Stimulated activated CD4-positive, alpha-beta T cell treated with anti-CD3 and anti-CD28 coated beads, Interleukin-15, amount 100 ng/mL, for 1 hour (primary cell): ENCODE measurements at places on chromosomes 1 and 21.

GRCh38 chr1:61379693-61380092 lies 297.3 kb downstream of the NFIA start:
- no peak for DNase-seq

- DNase-seq, result no peak
These were observed 67.7 kb upstream of the WNT4 start for GRCh38 chr1:22210636-22211035.

- no peak for DNase-seq
These were observed 320 bp downstream of the C1orf174 start for GRCh38 chr1:3899754-3900149.

DNA sequence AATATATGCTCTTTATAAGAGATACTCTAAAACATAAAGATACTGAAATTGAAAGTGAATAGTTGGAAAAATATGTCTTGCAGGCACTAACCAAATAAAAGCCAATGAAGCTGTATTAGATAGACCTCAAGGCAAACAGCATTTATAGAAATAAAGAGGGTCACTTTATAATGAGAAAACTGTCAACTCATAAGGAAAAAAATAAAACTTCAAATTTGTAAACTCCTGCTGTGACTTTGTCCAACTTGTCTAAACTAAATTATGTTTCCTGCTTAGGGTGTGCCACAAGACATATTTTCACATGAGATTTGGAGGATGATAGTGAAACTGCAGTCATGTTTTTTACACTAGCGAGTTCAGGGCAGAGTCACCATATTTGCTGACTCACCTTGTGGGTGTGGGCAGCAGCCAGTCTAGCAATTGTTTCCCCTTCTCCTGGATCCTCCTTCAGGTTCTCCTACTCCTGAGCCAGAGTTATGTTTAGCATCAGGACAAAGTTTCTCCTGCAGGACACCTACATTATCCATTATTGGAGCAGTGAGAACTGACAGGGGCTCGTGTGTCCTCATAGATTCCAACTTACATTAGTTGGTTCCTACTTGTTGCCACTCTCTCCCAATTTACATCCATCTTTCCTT lies 43.8 kb downstream of the CD53 start:
- DNase-seq, result no peak

DNA sequence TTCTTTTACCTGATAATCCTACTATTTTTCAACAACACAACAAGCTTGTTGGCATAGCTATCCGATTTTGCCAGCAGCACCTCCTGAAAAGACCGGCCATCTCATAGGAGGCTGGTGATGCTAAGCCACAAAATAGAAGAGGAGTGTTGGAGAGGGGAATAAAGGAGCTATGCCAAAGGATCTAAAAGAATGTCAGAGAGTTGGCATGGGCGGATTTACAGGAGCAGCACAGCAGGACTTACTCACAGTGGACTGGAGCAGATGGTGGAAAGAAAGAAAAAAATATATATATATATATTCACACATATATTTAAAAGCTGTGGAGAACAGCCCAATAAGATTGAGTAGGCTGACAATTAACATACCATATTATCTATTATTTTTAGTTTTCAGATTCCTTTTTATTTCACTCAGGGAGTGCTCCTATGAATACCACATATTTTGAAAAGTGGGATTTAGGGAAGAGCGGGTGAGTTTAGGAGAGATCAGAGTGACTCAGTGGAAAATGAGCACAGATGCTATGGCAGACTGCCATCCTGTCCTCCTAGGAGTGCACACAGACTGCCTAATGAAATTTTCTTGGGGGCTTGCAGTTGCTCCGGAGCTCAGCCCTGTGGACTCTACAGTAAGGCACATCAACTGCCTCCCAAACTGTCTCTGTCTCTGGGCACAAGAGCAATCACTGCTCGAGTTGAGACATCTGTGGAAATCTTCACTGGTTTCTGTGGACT lies 394.4 kb upstream of the CHRM3 start:
- no peak for DNase-seq

DNA sequence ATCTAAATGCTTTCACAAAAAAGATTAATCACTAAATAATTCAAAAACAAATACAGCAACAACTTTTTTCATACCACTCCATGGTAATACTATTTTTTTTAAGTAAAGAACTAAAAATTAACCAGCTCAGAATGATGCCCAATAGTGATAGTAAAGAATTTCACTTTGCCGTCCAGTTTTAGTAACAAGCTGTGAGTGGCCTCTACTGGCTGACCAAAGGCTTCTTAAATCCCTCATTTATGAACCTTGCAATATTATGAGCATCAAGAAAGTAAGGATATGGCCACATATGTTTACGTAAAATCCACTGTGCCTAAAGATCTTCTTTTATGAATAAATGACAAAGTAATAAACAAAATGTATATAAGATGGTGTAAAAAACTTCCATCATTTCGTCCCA lies 108.6 kb downstream of the GPATCH2 start:
- DNase-seq, result no peak

DNA sequence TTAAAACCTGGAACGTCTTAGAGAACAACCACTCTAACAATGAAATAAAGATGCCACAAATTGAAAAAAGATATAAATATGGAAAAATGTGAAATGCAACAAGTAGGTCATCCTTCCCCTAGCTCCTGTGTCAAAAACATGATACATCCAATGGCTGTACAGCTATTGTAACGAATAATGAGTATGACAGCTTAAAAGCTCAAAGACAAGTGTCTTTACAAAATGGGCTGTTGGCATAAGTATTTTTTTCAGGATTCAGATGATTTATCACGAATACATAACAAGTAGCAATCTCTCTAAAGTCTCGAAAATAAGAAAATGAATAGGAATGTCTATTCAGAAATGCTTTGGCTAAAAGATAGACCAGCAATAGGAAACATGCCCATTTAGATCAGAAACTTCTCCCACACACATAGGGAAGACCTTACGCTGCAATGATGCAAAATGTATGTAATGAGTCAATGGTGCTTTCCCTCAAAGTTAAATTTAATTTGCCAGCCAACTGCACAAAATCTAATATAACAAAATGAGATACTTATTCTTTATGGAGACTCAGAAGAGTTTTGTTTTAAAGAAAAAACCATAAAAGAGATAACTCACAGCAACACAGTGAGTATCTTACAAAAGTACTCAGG lies 8.3 kb downstream of the TGFBR3 start:
- DNase-seq, result no peak
